Astrocyte of the cerebellum (primary cell): ENCODE measurements at places on chromosomes 1 and 21.

DNA sequence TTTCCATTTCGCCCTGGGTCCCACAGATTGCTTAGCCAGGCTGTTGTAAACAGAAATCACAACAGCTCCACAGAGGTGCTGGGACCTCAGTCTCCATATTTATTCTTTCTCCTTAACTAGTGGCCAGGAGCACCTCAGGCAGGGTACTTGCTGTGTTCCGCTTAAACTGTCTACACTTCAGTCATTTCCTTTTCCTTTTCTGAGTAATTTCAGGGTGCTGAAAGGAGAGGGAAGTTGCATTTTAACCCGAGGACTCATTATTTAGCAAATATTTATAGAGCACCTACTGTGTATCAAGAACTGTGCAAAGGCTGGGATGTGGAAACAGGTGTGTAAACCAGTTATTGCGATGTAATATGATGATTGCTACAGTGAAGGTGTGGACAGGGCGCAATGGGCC is 41.9 kb downstream of the ACP6 start:
- no peak for DNase-seq

GRCh38 chr1:88371436-88372023 is 312.5 kb upstream of the PKN2 start:
- DNase-seq, result no peak

GRCh38 chr1:84780000-84780716 is 89.9 kb upstream of the SSX2IP start:
- no peak for DNase-seq

GRCh38 chr21:16634515-16634914 is 878.3 kb upstream of the CXADR start:
- DNase-seq, result no peak

DNA sequence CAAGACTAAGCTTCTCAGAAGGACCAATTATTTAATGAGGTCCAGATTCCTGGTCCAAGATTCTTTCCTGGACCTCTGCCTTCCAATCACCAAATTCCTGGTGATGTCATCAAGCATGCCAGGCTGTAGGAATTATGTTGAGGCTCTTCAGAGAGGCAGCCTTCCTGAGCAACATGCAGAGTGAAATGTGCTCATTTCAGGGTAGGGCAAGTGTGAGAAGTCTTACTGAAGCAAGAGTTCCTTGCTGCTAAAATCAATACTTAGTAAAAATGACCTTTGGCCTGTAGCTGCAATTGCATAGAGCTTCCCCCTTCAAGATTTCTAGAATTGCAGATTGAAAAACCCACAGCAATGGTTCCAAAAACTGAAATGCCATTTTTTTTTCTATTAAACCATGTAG is 31.7 kb upstream of the BCAR3 start:
- DNase-seq, result no peak

- no peak for DNase-seq
Observed at GRCh38 chr1:113538225-113538624, 147.9 kb downstream of the MAGI3 start.
